Muscle of leg (tissue), 16 donors: ENCODE measurements at places on chromosomes 12 and 14.

DNA sequence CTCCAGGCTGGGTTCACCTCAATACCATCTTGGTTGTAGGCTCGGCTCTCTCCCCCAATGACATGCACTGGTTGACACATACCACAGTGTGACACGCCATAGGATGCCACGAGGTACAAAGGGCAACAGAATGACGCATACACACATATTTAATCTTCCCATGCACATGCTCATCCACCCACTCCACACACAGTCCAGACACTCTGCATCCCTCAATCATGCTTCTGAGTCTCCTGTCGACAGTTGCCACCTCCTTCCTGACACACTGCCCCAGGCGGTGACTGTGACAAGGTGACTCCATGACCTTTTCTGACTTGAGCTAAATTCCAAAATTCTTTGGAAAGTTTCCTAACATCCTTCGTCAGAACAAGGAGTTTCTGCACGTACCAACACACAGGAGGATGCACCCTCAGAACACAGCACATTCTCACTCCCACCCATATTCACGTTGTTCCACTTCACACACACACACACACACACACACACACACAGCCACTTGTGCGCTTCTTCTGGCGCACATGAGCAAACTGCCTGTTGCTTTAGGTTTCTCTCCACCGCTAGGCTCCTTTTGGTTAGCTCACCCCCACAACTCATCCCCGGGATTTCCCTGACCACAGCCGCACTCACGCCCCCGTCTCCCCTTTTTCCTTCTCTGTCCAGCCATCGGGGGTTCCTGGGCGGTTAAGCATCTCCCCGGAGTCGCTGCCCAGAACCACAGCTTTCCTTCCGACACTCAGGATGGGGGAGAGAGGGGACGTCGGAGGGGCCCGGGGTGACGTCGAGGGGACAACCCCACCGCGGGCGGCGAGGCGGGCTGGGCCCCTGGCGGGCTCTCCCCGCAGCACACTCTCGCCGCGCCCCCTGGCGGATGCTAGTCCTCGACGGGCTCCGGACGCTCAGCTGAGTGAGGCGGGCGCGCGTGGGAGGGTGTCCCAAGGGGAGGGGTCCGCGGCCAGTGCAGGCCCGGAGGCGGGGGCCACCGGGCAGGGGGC, 536 bp upstream of the WNT1 start:
- DNase-seq = peak; percentile 62

GRCh38 chr14:53716578-53716977, 240.0 kb downstream of the BMP4 start:
- peak; percentile 76 for DNase-seq

GRCh38 chr12:123369229-123369628, 4.6 kb upstream of the SBNO1 start:
- no peak for DNase-seq

GRCh38 chr14:39233680-39234326, at the start of gene MIA2:
TSS of gene MIA2 (plus strand) at chr14:39233915. CDS start at chr14:39234115, 200 bp downstream.
- no peak for DNase-seq

GRCh38 chr12:95529693-95530225, 21.5 kb downstream of the USP44 start:
- peak; percentile 57 for DNase-seq

DNA sequence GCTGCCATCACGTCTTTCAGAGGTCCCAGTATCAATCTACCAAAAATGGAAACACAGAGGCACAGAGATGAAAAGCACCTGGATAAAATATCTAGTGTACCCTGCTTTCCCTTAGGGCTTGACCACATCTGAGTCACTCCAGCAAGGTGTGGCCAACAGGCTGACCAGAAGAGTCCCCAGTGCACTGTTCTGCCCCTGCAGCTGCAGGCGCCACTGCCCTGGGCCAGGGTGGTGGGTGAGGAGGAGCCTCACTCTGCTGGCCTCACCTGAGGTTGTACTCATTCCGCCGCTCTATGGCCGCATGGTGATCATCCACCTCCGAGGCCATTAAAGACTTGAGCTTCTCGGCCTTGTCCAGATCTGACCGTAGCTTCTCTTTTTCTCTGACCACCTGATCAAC, 60.4 kb downstream of the NIN start:
- DNase-seq = no peak

GRCh38 chr12:3119756-3120601, 42.8 kb downstream of the TSPAN9 start:
- DNase-seq = peak; percentile 57

- DNase-seq = no peak
These were observed 13.7 kb downstream of the FGD6 start for GRCh38 chr12:95203487-95204030.

GRCh38 chr12:55812088-55812487, 5.4 kb downstream of the SARNP start:
- no peak for DNase-seq

DNA sequence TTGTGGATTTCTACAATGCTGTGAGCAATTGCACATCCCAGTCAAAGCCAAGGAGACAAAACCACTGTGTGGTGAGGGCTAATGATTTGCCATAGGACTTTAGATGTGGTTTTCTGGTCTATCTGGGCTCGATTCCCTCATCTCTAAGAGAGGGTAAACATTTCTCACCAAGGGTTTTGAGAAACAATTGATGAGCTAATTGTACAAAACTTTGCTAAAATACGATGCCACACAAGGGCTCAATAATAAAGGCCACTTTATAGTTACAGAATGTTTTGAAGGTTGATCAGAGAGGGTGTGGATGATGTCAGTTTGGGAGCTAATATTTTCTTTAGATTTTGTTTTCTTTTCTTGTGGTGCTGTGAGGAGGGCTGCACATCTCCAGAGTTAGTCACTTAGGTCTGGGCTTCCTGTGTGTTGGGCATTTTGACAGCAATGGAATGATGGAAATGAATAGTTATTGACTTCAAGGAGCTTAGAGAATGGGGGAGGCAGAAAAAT, 60.8 kb upstream of the SLC38A4 start:
- no peak for DNase-seq

DNA sequence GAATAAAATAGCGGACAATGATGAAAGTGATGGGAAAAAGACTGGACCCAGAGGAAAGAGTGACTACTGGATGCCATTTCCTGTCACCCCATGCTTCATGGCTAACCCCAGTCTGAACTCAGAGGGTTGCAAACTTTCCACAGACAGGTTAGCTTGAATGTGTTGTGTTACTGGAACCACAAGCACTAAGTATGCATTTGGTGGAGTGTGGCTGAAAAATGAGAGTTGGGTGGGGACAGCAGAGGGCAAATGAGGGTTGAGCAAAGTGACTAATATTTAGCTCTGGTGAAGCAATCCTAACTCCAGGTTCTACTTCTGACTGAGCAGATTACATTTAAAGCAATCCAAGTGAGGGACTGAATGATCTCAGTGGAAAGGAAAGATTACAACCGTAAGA, 1.6 kb downstream of the SLC16A7 start:
- DNase-seq = peak; percentile 93

DNA sequence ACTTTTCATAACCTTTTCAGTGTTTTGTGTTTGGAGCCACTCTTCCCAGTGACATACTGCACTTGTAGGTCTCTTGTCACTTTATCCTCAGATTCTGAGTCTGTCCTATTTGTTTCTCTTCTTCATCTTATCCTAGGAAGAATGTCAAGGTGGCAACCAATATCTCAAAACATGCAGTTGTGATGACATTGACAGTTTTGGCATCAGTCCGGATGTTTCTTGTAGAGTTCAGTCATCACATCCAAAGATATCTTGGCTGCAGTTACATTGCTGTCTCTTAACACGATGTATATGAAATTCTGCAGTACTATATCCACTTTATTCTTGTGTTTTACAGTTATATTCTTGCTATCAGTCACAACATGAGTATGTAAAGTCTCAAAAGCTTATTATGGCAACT, 6.4 kb downstream of the ADIPOR2 start:
- no peak for DNase-seq

- no peak for DNase-seq
These were observed 32.2 kb upstream of the RXYLT1 start for GRCh38 chr12:63747553-63747952.

GRCh38 chr12:42255221-42255865, 17.3 kb upstream of the YAF2 start:
- no peak for DNase-seq

DNA sequence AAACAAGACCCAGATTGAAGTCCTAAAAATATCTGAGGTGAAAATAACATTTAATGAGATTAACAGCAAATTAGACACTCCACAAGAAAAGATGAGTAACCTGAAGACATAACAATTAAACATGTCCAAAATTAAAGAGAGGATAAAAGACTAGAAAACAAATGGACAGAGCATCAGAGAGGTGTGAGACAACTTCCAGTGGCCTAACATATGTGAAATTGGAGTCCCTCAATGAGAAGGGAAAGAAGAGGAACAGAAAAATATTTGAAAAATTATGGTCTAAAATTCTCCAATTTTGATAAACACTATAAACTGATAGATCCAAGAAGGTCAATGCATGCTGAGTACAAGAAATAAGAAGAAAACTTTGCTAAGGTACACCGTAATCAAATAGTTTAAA, 151.9 kb downstream of the KITLG start:
- DNase-seq = no peak

- DNase-seq = no peak
These were observed 449 bp downstream of the THAP2 start for GRCh38 chr12:71664411-71665089.

GRCh38 chr12:86496595-86496994, 240.4 kb upstream of the MGAT4C start:
- DNase-seq = no peak

DNA sequence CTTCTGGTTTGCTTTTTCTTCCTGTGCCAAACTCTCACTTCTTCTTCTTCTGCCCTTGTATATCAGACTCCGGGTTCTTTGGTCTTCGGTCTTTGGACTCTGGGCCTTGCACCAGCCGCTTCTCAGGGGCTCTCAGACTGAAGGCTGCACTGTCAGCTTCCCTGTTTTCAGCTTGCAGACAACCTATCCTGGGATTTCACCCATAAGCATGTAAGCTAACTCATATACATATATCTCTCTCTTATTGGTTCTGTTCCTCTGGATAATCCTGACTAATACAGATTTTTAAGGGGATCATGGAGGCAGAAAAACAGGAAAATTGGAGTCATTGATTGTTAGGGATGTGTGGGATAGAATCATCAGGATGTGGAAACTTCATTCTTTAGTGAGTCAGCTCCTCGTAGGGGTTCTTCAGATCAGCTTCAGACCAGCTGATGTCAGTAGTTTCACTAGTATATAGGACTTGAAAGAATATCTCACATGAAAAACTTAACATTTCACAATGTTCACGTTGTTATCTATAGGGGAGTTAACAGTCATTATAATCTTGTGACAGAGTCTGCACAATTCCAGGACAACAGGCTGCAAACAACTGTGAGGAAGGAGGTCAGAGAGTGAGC, 102.9 kb downstream of the RASSF9 start:
- no peak for DNase-seq

- no peak for DNase-seq
These were observed 20.1 kb upstream of the PAWR start for GRCh38 chr12:79710707-79711483.

GRCh38 chr12:115233891-115234543, 550.0 kb upstream of the TBX3 start:
- no peak for DNase-seq

DNA sequence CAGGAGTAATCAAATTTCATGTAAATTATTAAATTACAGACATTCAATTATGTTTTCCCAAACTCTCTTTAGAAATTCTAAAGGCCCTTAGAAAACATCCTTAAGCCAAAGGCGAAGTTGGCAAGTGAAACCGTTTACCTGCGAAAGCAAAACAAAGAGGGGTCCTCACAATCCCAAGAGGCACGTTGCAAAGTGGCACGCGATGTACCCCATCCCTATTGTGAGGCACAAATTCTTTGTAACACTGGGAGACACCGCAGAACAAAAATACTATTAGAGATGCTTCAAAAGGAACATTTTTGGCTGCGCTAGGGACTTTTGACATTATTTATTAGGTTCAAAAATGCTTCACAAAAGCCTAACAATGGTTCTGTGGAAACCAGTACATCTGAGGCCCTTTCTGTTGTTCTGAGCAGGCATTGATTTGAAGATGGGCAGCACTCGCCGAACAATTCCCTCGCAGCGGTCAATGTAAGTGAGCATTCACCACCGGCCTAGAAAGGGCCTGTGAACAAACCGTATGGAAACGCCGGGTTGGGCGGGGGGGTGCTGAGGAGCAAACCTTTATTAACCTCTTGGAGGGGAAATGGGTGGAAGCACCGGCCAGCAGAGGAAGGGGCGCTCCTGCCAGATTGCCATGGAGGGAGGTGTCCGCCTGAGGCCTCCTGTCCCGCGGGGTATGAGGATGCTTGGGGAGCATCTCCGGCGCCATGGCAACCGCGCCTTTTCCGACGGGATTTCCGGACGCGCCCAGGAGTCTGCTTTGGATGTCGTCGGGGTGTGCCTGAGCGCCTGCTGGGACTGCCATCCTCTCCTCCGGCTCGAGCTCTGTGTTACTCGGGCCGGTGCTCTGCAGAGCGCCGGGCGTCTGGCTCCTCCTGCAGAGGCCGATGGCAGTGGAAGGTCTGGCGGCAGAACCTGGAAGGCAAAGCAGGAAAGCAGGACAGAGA, 193.9 kb downstream of the C12orf42 start:
- DNase-seq = no peak

DNA sequence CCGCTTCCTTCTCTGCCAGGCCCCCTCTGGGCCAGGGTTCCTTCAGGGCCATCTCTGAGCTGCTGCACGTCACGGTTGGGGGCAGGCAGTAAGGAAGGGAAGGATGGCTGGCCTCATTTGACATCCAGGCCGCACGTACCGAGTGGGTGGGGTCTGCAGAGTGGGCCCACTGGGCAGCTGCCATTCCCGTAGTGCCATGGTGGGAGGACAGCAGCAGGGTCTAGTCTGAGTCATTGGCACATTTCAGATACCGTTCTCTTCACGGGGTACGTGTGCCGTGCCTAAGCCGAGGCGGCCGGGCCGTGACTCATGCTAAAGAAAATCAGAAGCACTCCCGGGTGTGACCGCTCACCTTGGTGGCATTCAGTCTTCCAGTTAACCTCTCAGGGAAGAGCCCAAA, 43.9 kb downstream of the IL31 start:
- DNase-seq = no peak

- peak; percentile 79 for DNase-seq
These were observed 30.8 kb downstream of the PLEKHG3 start for GRCh38 chr14:64734990-64735389.

DNA sequence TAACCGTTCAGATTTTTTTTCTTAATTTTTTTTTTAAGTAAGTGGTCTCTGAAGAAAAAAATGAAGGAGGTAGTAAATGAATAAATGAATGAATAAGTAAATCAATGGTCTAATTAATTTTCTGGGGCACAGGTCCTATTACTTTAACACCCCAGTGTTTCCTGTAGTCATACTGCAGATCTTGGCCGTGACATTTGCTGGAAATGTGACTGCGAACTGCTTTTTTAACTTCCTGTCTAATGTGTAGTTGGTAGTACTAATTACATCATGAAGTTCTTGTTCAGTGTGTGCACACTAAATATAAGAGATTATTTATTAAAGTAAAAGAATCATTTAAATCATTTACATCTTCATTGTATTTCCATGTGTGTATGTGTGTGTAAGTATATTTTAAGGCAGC, 45.4 kb downstream of the AEBP2 start:
- no peak for DNase-seq

DNA sequence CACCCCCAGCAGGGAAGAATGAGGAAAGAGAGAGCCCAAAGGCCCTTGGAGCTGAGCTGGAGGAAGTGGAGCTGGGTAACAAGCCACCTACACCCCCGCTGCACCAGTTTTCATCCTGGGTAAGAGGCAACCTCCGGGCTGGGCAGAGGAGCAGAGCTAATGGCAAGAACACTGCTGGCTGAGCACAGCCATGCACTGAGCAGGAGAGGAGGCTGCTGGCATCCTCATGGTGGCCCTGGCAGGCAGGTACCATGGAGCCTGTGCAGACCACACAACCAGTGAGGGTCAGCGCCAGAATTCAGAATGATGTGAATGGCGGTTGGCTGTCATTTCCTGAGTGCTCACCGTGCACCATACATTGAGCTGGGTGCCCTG, 29.7 kb downstream of the PLEKHH1 start:
- DNase-seq = no peak
